ENCODE measurements at places on chromosomes 4 and X. TPM values are rescaled to one million over a fixed set of nuclear protein-coding genes. Genes with fewer than 3 reads are reported as not detected.

Gene F9
- not detected for total RNA-seq

Gene TLR2
- total RNA-seq: 0.73 TPM

GRCh38 chr4:71338846-71339593 lies at the start of gene SLC4A4:
Gene SLC4A4 (plus strand): TSS chr4:71339020.
- no peak for DNase-seq

GRCh38 chr4:3481783-3482393 lies 18.8 kb downstream of the DOK7 start:
- DNase-seq: no peak

Gene PPP2R2C
- 1.2 TPM for total RNA-seq

Gene AKAP17A
- total RNA-seq: 16.8 TPM

DNA sequence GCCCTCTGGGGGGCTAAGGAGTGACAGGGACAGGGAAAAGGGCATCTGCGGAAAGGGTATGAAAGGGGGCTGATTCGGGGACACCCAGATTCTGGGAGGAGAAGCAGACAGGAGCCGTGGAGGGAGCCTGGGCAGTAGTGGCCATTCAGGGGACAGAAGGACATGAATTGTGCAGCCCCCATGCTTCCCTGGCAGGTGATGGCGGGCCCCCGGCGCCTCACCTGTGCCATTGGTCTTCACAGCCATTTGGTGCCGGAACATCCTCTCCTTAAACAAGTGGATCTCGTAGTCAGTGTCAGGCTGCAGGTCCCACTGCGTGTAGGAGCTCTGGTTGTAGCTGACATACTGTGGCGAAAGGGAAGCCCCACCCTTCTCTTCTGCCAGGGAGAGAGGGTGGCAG lies 21.9 kb downstream of the L1CAM start:
- no peak for DNase-seq

DNA sequence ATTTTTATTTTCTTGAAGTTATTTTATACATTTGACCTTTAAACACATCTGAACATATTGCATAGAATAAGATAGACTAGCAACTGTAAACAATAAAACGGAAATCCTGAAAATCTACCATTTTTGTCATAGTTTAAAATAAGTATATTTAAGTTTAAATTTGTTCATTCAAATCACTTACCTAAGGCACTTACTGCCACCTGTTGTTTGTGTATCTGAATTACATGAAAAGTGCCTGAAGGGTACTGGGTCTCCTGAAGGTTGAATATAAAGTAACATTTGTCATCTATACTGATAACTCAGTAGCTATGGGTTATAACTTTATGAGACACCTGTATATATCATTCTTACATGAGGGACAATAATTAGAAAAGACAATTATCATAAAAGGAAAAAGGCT lies 38.6 kb downstream of the TRPC5 start:
- DNase-seq: no peak

- no peak for DNase-seq
These were observed 56.9 kb downstream of the NDNF start for GRCh38 chr4:121015421-121015820.
